ENCODE measurements at places on chromosomes 2 and 18.

DNA sequence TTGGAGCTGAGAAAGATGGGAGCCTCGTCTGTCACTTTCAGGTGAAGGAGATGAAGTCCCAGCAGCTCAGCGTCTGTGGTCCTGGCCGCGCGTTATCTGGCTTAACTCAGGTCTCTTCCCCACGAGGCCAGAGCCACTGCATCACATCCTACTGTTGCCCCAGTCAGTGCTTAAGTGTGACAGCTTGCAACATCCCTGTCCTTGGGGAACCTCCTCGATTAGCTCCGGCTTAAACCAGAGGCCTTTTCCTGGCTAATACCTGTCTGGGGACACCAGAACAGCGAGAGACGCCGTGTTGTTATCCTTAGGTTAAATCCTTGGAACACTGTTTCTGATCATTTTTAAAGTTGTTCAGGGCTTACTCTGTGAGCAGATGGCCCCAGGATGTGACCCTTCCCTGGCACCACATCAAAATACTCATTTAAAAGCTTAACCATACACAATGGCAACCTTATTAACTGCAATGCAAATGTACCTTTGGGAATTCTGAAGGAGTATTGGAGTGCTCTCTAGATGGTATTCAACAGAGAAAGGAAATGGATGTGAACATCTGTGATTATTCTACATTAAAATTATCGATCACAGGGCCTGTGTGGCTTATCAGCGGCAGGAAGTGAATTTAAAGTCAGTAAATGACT, 61.2 kb upstream of the SPP2 start:
- no peak for DNase-seq

DNA sequence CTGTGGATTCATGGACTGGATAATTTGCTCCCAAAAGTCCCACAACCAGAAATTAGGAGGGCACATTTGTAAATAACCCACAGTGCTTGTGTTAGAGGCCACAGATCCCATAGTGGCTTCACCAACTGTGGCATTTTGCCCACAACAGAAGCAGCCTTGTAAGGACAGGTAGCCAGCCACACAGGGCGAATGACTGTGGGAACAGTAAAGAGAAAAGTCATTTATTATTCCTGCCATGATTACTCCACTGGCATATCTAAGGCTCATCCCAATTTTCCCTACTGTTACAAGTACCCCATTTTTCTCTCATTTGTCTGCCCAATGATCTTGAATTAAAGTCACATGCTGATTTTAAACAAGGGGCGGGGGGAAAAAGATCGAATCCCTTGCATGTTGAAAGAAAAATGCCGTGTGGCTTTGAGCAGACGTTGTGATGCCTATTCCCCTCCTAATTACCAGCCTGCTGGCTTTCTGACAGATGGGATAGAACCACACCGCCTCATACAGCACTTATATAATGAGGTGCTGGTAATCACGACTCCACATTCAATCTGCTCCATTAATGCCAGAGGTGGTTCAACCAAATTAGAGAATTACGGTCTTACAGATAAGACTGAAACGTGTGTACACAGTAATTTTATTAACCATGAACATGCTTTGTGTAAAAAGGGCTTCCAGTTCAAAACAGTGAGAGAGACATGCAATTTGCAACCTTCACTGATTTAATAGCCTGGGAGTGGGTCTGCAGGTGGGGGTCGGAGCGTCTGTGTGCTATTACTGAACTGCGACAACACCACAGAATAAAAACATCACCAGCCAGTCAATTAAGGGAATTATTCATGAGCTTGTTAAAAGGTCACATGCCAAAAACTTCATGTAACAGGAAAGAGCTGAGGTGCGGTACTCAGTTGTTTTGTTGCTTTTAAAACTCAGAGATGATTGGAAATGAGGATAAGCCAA, 196.0 kb downstream of the TMEM163 start:
- DNase-seq = no peak

GRCh38 chr2:150043172-150043500, 444.3 kb downstream of the RND3 start:
- no peak for DNase-seq

- DNase-seq = no peak
Observed at GRCh38 chr2:230742781-230743180, 30.1 kb downstream of the CAB39 start.

- DNase-seq = no peak
Observed at GRCh38 chr2:75553935-75554531, 6.7 kb downstream of the EVA1A start.

DNA sequence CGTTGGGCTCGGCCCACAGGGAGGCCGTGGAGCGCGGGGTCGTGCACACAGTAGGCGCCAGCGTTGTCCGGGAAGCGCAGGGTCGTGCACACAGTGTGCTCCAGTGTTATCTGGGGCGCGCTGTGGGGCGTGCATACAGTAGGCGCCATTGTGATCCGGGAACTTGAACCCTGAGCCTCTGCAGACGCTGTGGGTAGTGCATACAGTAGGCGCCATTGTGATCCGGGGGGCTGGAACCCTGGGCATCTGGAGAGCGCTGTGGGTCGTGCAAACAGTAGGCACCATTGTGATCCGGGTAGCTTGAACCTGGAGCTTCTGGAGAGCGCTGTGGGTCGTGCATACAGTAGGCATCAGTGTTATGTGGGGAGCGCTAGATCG, 793 bp downstream of the ZNF236 start:
- DNase-seq = no peak

DNA sequence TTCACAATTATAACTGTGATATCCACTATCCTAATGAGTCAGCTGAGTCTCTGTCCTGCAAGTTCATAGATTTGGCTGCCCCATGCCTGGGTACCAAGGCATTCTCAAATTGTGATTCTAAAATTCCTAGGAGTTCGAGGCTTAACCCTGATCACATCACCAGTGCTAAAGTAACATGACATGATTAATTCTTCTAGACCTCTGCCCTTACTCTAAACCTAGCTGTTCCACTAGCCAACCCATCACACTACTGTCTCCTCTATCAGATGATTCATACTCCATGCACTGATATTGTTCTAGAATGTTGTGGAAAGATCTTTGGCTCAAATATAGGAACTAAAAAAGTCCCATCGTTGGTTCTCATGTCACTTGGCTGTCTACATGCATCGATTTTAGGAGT, 487.6 kb downstream of the PIK3C3 start:
- no peak for DNase-seq

GRCh38 chr2:5519286-5519685, 172.9 kb upstream of the SOX11 start:
- DNase-seq = no peak

- no peak for DNase-seq
Observed at GRCh38 chr2:176120364-176121189, 1.9 kb upstream of the HOXD9 start.

GRCh38 chr2:30425326-30425725, 21.7 kb upstream of the LCLAT1 start:
- DNase-seq = no peak

DNA sequence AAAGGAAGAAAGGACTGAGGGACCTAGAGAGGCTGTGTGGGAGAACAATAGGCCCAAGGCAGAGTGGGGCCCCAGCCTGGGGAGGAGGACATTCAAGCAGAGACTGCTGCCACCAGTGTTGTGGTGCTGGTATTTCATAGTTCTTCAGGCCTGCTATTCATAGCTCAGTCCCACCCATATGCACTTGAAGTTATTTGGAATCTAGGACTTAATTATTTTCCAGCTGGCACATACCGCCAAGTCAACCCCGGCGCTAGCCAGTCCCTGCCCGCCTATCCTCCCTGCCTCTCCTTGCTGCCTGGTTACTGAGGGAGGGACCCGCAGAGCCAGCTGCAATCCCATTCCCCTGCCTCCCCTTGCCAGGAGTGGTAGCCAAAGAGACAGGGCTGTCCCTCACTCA, 141.2 kb downstream of the CABLES1 start:
- DNase-seq = no peak

DNA sequence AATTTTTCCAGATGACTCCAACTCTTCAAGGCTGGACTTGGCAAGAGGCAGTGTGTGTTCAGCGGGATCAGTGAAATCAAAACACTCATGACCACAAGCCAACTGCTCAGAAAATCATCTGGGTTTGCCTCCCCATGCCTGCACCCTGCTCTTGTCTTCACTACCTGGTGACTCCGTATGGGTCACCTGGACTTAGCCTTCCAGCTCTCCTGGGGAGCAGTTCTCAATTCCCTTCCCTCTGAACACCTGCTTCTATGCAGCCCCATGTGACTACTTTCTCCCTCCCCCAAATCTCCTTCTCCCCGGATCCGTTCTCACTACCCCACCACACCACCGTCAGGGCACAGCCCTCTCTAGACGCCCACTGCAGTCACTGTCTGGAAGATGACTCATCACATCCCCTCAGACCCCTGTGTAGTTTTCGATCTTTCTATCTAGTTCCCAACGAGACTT, 130.2 kb upstream of the ID2 start:
- DNase-seq = no peak

DNA sequence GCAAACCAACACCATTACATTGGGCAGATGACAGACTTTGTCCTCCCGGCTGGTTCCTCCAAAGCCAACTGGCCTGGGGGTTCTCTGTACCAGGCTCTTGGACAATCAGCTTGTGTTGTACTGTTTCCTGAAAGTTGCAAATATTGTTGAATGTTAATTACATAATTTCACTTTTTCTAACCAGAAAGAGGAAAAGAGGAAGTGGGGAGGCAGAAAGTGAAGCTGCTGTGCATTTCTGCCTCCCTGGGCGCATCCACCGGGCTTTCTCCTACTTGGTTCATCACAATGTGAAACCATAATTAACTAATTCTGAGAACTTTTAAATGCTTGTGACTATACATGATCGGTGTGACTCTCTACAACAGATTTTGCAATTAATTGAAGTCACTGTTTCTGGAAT, 10.1 kb downstream of the TWIST2 start:
- DNase-seq = no peak

GRCh38 chr2:236209996-236210395, 41.8 kb upstream of the GBX2 start:
- no peak for DNase-seq

DNA sequence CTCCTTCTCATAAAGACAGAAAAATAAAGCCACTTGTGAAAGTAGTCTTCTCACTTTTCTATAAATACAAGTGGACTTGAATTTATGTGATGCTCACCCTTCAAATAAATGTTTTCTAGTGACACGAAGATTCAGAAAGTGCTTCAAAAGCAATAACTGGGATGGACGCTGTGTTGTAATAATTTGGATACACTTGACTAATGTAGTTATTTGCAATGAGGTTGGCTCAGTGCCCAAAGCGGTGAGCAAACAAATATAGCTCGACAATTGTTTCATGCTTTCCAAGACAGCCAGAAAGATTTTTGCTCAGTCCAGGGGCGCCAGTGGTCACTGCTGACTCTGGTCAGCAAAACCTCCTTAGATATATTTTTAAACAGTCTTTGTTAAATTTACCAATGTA, 278.6 kb upstream of the KLHL14 start:
- no peak for DNase-seq

- DNase-seq = no peak
Observed at GRCh38 chr2:122341007-122341406, 585.6 kb downstream of the TSN start.

DNA sequence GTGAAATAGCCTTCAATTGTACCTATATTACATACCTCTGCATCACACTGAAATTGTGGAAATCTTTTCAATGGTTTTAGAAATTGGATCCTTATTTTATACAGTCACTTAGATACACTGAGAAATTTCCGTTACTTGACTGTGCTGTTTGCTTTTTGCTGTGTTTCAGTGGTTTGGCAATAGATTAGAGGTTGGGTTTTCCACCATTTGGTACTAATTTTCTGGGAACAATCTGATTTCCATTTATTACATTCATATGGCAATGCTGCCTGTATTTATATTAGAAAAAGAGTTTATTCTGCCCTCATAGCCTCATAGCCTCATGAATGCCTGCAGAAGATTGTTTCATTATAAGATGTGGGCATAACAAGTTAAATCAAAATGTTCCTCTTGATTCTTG, 285.0 kb downstream of the GULP1 start:
- DNase-seq = no peak

GRCh38 chr2:38905251-38905650, 15.6 kb downstream of the ARHGEF33 start:
- no peak for DNase-seq

DNA sequence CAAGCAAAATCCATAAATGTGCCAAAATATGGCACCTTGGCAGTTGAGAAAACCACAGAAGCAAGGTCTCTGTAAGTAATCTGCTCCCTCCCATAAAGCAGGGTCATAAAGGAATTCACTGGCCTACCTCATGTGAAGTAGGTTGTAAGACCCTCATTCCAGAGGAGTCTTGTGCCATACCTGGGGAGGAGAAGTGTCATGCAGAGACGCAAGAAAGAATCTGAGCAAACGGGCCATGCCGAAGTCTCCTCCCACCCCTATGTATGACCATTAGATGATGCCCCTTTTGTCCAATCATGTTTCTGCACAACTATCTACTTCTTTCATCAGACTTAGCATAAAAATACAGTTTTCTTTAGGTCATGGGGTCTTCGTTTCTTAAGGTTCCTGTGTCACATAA, 14.6 kb downstream of the NMUR1 start:
- DNase-seq = no peak

DNA sequence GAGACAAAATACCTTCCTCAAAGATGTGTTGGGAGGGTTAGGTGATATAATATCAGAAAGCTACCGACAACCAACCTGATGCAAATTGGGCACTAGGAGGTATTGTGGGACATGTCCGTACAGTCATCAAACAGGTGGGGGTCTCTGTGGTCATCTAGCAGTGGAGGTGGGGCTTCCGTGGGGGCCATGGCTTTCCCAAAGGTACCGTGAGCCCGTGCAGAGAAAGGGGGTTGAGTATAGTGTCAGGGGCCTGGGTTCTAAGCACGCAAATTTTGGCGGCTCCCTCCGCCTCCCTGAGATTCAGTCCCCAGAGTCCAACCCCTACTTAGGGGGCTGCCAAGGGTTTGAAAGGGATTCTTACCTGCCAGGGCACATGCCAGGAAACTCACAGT, 32.6 kb downstream of the HJURP start:
- no peak for DNase-seq

- no peak for DNase-seq
Observed at GRCh38 chr2:15769676-15770547, 170.4 kb upstream of the MYCN start.

GRCh38 chr2:111186121-111186715, 65.5 kb downstream of the BCL2L11 start:
- DNase-seq = no peak

GRCh38 chr2:149826471-149827125, 239.0 kb upstream of the MMADHC start:
- no peak for DNase-seq

DNA sequence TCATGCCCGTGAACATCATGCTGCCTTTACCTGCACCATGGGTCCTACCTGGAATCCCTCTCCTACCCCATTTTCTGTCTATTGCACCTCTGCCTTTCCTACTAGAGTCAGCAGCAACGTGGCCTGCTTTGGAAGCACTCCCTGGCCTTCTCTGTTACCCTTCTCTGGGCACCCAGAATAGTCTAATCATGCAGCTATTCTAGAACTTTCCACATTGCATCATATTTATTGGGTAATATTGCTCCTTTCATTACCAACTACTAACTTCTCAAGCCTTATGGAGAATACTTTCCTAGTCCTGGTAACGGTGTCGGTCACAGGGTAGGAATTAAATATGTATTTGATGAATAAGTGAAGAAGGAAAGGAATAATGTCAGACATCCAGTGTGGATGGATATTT, 33.3 kb upstream of the CREG2 start:
- no peak for DNase-seq

Data from hematopoietic multipotent progenitor cell treated with erythropoietin and hydrocortisone succinate and interleukin-3 and kit ligand, for 17 days (in vitro differentiated cells).